ENCODE measurements at places on chromosomes 13 and 19.

DNA sequence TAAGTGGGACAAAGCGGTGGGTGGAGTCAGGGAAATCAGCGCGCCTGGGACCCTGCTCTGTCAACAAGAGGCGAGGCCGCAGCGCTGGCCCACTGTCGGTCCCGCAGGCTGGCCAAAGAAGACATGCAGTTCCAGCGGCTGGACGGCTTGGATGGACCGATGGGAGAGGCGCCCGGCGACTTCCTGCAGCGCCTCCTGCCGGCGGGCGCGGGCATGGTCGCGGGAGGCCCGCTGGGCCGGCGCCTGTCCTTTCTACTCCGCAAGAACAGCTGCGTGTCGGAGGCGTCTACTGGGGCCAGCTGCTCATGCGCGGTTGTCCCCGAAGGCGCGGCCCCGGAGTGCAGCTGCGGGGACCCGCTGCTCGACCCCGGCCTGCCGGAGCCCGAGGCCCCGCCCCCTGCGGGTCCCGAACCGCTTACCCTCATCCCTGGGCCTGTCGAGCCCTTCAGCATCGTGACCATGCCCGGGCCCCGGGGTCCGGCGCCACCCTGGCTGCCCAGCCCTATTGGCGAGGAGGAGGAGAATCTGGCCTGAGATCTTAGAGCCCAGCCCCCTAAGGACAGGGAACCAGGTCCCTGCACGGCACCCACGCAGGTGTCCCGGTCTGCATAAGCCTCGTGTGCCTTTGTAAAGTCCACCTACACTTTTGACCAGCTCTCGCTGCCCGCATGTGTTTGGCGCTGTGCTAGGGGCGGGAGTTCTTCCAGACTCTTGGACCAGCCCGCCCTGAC is 6.1 kb downstream of the BEST2 start:
- DNase-seq, result peak; percentile 85

DNA sequence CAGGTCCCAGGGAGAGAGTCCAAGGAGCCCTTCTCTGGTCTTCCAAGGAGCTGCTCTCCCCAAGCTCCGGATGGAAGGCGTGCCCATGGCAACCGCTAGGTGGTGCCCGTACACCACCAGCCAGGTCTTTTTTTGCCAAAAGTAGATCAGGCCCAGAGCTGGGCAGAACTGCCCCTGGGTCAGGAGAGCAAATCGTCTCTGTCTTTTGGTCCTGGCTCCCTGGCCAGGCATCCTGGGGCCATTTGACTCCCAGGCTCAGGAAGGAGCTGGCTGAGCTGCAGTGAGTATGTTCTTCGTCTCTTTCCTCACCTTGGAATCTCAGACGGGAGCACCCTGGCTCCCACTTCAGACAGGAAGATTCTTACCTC is 24.6 kb upstream of the BCL3 start:
- peak; percentile 93 for DNase-seq

DNA sequence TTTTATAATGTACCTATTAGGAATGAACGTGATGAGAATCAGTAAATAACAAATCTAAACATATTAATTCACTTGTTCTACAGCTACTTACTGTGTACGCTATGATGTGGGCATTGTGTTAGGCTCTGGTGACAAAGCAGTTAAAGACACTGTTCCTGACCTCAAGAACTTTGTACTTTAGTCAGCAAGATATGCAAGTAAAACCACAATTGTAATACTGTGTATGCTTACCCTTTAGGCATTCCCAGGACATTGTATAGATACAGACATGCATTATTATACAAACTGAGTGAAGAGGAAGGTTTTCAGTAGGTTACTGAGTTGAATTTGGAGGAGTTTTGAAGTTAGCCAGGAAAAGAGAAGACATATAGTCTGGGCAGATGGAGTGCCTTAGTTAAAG is 435.8 kb downstream of the HS6ST3 start:
- DNase-seq, result no peak

DNA sequence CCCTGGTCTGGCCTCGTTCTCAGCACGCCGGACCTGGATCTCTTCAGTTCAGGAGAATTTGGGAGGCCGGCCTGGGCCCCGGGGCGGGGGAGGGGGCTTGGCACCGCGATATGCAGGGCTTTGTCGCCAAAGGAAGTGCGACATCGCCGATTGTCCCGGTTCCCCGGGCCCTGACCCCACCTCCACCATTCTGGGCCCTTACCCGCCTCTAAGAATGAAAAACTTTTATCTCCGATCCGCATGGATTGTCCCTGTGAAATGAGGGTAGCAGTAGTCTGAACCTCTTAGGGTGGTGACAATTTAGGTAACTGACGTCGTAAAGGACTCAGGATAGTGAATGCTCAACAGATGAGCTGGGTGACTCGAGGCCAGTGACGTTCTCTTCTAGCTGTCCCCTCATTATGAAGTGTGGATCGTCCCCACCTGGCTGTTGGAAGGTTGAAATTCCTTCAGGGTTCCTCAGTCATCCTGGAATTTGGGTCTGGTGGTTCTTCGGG is 650 bp downstream of the DDA1 start:
- no peak for DNase-seq

GRCh38 chr13:113474179-113474578 is 16.3 kb downstream of the DCUN1D2 start:
- no peak for DNase-seq

DNA sequence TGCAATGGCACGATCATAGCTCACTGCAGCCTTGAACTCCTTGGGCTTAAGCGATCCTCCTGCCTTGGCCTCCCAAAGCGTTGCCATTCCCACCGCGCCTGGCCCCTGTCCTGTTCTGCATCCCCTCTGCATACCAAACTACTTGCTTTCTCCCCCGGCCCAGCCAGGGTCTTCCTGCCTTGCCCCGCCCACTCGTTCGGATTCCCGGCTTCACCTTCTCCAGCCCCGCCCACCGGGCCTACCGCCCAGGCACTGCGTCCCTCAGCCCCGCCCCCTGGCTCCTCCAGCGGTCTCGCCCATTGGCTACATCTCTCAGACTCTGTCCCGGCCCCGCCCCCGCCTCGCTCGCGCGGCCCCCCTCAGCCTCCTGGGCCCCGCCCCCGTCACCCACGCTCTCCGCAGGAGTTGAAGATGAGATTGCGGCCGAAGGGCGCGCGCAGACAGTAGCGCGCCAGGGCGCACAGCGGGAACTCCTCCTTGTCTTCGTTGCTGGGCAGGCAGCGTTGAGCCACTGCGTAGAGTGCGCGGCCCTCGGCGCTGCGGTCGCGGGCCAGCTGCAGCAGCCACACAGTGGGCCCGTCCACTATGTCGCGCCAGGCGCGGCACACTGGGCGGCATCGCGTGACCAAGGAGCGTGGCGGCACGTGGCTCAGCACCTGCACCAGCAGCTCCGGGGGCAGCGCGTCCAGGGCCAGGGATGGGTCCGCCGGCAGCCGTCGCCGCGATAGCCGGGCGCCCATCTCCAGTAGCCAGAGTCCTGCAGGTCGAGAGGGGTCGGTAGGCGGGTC is 19.0 kb downstream of the MRPS12 start:
- peak; percentile 90 for DNase-seq

- no peak for DNase-seq
These were observed 5.5 kb downstream of the LRP3 start for GRCh38 chr19:33199441-33200265.

- no peak for DNase-seq
These were observed 4.6 kb downstream of the FRY start for GRCh38 chr13:32036126-32036695.

GRCh38 chr13:20702915-20703779 is at the start of gene IL17D:
Gene IL17D, plus strand, starts transcription at chr13:20703699. Its CDS starts 303 bp downstream, at chr13:20704002.
- DNase-seq, result peak; percentile 82

- no peak for DNase-seq
These were observed 206.6 kb upstream of the SLC10A2 start for GRCh38 chr13:103272770-103273169.

GRCh38 chr19:8361921-8362793 is 1.8 kb upstream of the ANGPTL4 start:
- no peak for DNase-seq

DNA sequence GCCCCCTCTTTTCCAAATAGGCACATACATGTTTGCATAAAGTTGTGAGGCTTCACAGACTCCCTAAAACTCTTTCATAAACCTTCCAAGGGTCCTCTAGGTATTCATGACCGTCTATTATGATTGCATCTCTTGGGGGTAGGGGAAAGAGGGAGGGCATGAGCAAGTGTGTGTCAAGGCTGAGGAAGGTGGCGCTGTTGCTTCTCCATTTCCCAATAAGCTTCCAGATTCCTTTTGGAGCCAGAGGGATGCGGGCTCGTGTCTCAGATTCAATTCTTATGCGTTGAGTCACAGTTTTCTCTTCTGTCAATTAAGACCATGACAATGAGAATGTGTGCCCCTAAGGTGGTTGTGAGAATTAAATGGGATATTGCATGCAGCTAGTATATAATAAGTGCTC is 51.0 kb upstream of the CYP2A7 start:
- DNase-seq, result no peak

DNA sequence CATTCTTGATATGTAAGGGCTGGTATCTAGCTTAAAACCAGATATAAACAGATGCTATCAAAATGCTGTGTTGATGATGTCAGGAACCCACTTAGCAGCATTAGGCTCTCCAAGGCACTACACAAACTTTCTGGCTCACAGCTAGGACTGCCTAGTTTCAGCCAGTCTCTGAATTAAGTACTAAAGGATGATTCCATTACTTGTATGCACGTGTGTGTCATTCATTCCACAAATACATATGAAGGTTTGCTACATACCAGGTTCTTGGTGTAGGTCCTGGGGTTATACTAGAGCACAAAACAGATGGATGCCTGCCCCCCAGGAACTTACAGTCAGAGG is 151.5 kb downstream of the RGCC start:
- no peak for DNase-seq

- DNase-seq, result no peak
These were observed 7.3 kb upstream of the HOMER3 start for GRCh38 chr19:18948075-18948975.

- DNase-seq, result no peak
These were observed 6.2 kb downstream of the GPR4 start for GRCh38 chr19:45595814-45596213.

DNA sequence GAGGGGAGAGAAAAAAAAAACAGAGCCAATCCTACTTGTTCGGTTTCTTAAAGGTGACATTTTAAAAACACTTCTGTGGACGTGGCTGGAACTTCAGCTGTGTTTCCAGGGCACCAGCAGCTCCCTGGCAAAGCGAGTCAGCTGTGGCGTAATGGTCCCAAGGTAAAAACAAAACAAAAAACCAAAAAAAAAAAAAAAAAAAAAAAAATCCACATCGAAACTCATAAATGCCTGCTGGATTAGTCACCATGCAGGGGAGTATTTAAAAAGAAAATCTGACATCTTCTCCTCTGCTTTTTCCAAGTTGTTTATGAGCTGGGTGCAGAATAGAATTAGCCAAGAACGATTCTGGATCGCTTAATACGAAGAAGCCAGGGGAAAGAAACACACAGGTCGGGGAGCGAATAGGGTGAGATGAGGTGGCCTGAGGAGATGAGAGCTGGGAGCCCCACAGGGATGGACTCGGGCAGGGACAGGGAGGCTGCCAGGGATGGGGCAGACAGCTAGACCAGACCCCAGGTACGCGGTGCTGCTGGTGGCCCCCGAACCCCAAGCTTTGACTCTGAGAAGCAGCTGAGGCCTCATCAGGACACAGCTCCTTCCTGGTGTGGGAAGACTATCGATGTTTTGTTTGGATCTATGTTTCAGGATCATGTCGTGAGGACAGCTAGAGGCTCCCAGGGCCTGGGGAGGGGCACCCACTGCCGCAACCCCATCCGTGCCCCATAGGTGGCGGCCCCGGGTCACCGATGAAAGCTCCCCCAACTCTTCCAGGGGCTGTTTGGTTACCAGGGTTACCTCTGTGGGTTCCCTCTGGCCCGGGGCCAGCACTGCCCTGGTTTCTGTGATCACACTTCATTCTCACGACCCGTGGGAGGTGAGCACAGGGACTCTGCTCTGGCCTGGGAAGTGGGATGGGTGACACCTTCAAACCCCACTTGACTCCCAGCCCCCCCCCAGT is 3.1 kb upstream of the CTXN1 start:
- DNase-seq, result peak; percentile 81

GRCh38 chr13:36666477-36667229 is 7.2 kb upstream of the SERTM1 start:
- DNase-seq, result no peak

DNA sequence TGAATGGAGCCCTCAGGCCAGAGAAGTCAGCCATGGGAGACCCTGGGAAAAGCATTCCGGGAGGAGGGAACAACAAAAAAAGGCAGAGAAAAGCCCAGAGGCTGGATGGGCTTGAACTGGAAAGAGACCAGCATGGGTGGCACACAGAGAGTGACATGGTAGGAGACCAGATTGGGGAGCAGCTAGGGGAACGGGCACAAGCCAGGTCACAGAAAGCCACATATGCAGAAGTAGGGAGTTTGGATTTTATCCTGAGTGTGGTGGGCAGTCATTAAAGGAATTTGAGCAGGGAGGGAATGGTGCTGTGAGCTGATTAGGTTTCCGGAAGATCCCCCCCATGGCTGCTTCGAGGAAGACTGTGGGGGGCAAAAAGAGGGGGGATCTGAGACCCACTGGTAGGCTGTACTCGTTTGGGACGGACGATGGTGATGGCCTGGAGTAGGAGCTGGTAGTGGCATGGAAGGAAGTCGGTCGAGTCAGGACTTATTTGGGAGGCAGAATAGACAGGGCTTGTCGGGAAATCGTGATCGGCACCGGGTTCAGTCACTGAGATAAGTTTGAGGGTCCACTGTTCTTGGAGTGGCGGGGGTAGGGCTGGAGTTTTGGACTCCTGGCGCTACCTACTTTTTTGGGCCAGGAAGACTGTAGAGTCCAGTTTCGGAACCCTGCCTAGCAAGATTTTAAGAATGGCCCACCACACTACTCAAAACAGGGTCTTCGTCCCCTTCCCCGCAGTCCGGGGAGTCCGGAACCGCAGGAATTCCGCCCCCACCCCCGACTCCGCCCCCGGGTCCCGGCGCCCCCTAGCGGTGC is 949 bp downstream of the SERTAD1 start:
- no peak for DNase-seq

- DNase-seq, result no peak
These were observed 65.3 kb upstream of the KLHL1 start for GRCh38 chr13:70173598-70173959.

DNA sequence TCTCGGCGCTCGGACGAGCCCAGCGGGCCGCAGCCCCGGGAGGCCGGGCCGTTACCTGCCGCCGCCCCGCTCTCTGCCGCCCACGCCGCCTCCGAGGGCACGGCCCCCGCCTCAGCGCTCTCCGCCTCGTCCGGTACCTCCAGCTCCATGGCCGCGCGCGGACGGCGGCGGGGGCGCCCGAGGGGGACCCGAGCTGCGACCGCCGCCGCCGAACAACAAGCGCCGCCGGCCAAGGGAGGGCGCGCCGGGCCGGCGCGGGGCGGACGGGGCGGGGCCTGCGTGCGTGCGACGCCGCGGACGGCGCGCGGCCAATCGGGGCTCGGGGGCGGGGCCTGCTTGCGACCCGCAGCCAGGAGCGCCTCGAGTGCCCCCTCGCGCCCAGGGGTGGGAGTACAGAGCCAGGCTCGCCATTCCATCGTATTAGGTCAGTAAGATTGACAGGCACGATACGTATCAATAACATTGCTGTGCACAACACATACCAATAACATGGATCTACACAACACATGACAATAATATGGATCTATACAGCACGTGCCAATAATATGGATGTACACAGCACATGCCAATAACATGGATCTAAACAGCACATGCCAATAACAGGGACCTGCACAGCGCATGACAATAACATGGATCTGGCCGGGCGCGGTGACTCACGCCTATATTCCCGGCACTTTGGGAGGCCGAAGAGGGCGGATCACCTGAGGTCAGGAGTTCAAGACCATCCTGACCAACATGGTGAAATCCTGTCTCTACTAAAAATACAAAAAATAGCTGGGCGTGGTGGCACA is at the start of gene PIP5K1C:
Gene PIP5K1C (minus strand): TSS at position 227 of the 791 bp plus-strand sequence. CDS start 78 bp downstream, at position 149.
- peak; percentile 98 for DNase-seq

- no peak for DNase-seq
These were observed 122.8 kb downstream of the MTUS2 start for GRCh38 chr13:28942906-28943305.

Data from activated CD8-positive, alpha-beta memory T cell treated with anti-CD3 and anti-CD28 coated beads for 24 hours (primary cell).